Renal pelvis (tissue), 12 donors: ENCODE measurements at places on chromosomes 1 and 21. TPM values are rescaled to one million over a fixed set of nuclear protein-coding genes. Genes with fewer than 3 reads are reported as not detected.

TNNI3K gene
- 1.6 TPM for polyA plus RNA-seq

DCAF8 gene
- polyA plus RNA-seq, result 264 TPM

RGS13 gene
- polyA plus RNA-seq, result not detected

NOTCH2NLA gene
- polyA plus RNA-seq, result 79.0 TPM

ERICH3 gene
- 0.46 TPM for polyA plus RNA-seq

ARHGEF16 gene
- polyA plus RNA-seq, result 27.6 TPM

CTPS1 gene
- 30.4 TPM for polyA plus RNA-seq

DISP1 gene
- 14.2 TPM for polyA plus RNA-seq

CCDC30 gene
- polyA plus RNA-seq, result 19.9 TPM

F3 gene
- 36.8 TPM for polyA plus RNA-seq

TACSTD2 gene
- polyA plus RNA-seq, result 23.6 TPM

RBM34 gene
- 73.2 TPM for polyA plus RNA-seq

BSDC1 gene
- polyA plus RNA-seq, result 67.1 TPM

ABL2 gene
- polyA plus RNA-seq, result 8.3 TPM

LCE3A gene
- not detected for polyA plus RNA-seq

RIPK4 gene
- polyA plus RNA-seq, result 25.3 TPM

S100PBP gene
- 43.0 TPM for polyA plus RNA-seq

TSPEAR gene
- polyA plus RNA-seq, result 0.95 TPM

TP73 gene
- 0.70 TPM for polyA plus RNA-seq

CA6 gene
- polyA plus RNA-seq, result 0.11 TPM

ALPL gene
- 49.3 TPM for polyA plus RNA-seq

OLIG2 gene
- not detected for polyA plus RNA-seq

ST3GAL3 gene
- polyA plus RNA-seq, result 23.4 TPM

TINAGL1 gene
- polyA plus RNA-seq, result 51.5 TPM

DNASE2B gene
- polyA plus RNA-seq, result 0.09 TPM

TMEM61 gene
- polyA plus RNA-seq, result 0.64 TPM

SLC26A9 gene
- 0.40 TPM for polyA plus RNA-seq

IFI6 gene
- 24.0 TPM for polyA plus RNA-seq

GSTM2 gene
- polyA plus RNA-seq, result 195 TPM

CSMD2 gene
- polyA plus RNA-seq, result 1.0 TPM

SH3D21 gene
- polyA plus RNA-seq, result 33.1 TPM

PADI2 gene
- 2.3 TPM for polyA plus RNA-seq

NRDC gene
- 183 TPM for polyA plus RNA-seq

GPATCH4 gene
- 38.7 TPM for polyA plus RNA-seq

F11R gene
- 89.2 TPM for polyA plus RNA-seq

MSH4 gene
- polyA plus RNA-seq, result 0.21 TPM

BATF3 gene
- polyA plus RNA-seq, result 1.6 TPM

RNF223 gene
- 0.88 TPM for polyA plus RNA-seq

SLC2A1 gene
- polyA plus RNA-seq, result 44.5 TPM

RAB7B gene
- polyA plus RNA-seq, result 1.9 TPM

YBX1 gene
- polyA plus RNA-seq, result 660 TPM
